ENCODE measurements at places on chromosomes 6 and 20.

- no peak for DNase-seq
Observed at GRCh38 chr6:155968921-155969320, 513.3 kb upstream of the NOX3 start.

DNA sequence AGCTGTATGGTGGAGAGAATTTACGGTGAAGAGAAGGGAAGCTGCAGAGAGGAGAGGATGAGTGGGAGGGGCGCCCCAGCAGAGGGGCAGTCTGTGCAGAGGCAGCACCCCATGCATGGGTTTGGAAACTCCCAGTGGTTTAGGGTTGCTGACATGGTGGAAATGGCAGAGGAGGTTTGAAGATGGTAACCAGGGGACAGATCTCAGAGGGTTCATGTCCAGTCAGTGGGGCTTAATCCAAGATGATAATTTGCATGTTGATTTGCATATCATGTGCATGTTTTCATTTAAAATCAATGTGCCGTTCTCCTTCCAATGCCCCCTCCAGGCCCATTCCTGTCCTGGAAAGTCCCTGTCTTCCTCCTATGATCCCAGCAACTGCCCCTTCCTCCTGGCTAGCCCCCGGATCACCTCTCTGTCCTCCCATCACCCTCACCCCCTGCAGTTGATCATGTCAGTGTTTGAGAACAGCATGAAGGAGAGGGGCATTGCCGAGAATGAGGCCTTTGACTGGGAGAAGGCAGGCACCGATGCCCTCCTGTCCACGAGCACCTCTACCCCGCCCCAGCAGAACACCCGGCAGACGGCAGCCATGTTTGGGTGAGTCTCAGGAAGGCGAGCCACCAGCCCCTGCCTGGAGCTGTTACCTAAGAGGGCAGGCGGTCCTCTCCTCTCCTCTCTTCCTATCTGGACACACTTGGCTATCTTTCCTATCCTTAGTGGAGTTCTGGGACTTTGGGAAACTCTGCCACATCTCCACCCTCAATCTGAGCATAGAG is 14.3 kb downstream of the TTBK1 start:
- DNase-seq = no peak

GRCh38 chr6:55497694-55498093 is 81.3 kb downstream of the HMGCLL1 start:
- no peak for DNase-seq

DNA sequence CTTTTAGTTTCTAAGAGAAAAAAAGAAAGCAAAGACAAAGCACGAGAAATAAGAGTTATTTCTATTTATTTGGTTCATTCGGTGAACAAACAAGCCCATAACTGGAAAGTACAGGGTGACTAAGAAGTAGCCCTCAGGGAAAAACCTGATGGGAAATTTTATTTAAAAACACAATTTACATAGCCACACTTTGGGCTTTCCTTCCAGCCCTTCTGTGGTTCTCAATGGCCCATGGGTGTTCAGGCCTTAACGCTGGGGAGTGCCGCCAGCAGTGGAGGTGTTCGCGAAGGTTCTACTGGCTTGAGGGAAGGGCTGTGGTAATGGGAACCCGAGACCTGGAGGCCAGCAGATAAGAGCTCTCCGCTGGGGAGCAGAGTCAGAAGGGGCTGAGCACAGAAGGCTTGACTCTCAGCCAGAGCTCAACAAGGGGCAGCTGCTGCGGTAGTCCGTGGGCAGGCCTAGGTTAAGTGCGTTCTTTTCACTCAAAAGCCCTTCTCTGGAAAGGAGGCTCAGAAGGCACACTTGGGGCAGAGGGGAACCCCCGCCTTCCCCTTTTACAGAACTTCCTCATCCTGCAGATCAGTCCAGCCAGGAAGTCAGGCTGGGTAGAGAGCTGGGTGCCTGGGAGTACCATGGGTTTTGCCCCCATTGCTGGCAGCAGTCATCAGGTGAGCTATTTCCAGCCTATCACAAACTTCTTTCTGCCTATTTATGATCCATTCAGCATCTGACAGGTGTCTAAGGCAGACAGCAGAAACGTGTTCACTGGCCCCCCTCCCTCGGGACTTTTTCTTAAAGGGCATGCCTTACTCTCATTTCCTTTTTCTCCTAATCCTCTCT is 8.8 kb upstream of the CD83 start:
- no peak for DNase-seq

- no peak for DNase-seq
Observed at GRCh38 chr6:32825966-32826365, 9.2 kb upstream of the HLA-DOB start.

- no peak for DNase-seq
Observed at GRCh38 chr6:148803979-148804378, 57.1 kb downstream of the UST start.

GRCh38 chr20:51284871-51285270 is 257.6 kb downstream of the NFATC2 start:
- DNase-seq = no peak

- no peak for DNase-seq
Observed at GRCh38 chr6:83708970-83709747, at the start of gene SNAP91. Gene SNAP91 (minus strand): TSS chr6:83709101. CDS start chr6:83707927, 1,174 bp downstream.

- no peak for DNase-seq
Observed at GRCh38 chr20:58198901-58199355, 29.5 kb downstream of the ANKRD60 start.

DNA sequence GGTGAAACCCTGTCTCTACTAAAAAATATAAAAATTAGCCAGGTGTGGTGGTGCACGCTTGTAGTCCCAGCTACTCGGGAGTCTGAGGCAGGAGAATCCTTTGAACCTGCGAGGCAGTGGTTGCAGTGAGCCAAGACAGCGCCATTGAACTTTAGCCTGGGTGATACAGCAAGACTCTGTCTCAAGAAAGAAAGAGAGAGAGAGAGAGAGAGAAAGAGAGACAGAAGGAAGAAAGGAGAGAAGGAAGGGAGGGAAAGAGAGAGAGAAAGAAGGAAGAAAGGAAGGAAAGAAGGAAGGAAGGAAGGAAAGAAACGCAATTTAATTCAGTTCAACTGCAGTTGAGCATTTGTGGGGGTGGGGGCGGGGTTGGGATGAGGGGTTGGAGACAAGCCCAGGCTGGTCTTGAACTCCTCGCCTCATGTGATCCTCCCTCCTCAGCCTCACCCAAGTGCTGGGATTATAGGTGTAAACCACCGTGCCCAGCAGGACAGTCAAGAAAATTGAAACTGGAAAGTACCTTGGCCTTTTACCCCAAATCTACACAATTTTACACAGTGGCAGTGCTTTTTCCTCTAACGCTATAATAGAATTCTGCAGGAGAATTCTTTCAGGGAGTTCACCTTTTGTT is 30.5 kb downstream of the TRIM27 start:
- DNase-seq = no peak

- DNase-seq = no peak
Observed at GRCh38 chr6:154367839-154368695, 11.5 kb upstream of the IPCEF1 start.

DNA sequence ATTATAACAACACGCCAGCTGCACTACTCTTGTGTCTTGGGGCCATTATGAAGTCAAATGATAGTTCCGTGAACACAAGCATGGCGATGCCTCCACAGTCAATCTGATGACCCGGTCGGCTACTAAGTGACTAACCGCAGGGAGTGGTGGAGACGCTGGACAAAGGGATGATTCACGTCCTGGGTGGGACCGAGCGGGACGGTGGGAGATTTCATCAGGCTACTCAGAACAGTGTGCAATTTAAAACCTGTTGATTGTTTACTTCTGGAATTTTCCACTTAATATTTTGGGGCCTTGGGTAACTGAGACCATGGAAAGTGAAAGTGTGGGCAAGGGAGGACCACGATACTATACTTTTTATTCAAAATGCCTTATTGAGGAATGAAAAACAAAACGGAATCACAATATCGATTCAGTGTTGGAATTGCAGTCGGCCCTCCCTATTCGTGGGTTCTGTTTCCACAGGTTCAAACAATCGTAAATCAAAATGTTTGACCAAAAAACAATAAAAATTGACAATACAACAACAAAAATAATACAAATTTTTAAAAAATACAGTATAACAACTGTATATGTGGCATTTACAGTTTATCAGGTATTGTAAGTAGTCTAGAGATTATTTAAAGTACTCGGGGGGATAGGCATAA is 66.5 kb downstream of the MYLK4 start:
- DNase-seq = no peak

DNA sequence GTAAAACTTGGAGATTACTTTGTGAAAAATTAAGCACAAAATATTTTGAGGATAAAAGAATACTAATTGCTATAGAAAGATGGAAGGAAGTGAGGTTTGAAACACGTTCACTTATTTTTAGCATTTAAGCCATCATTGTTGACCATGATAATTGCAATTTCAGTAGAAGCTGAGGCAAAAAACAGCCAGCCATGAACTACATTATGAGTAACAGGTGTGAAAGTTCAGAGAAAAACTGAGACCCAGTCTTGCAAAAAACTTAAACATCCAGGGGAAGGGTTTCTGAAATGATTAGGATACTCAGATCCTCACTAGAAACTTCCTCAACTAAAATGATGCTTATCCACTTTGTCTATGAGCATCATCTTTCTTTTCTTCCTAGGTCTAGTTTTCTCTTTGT is 619.4 kb downstream of the PHF3 start:
- no peak for DNase-seq

- no peak for DNase-seq
Observed at GRCh38 chr20:35773154-35773751, 1.4 kb downstream of the PHF20 start.

DNA sequence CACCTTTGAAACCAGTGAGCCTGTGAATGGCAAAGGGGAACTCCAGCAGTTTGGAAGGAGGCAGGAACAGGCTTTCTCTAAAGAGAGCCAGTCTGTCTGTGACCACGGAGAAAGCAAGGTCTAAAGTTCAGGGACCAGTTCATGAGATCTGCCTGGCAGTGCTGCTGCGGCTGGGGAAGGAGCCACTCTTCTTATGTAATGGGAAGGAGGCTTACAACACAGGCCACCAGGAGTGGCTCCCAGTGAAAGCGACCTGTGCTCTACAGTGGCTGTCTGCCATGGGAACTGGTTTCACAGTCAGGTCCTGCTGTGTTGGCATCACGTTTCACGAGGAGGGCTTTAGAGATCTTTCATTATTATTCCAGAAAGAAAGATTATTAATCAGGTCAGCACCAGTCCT is 291.9 kb upstream of the PRDM1 start:
- no peak for DNase-seq

GRCh38 chr6:88006557-88006956 is 41.1 kb upstream of the SPACA1 start:
- DNase-seq = no peak

- no peak for DNase-seq
Observed at GRCh38 chr6:15901141-15902115, 227.5 kb upstream of the MYLIP start.

GRCh38 chr20:36344517-36345132 is 38.5 kb downstream of the DLGAP4 start:
- no peak for DNase-seq

DNA sequence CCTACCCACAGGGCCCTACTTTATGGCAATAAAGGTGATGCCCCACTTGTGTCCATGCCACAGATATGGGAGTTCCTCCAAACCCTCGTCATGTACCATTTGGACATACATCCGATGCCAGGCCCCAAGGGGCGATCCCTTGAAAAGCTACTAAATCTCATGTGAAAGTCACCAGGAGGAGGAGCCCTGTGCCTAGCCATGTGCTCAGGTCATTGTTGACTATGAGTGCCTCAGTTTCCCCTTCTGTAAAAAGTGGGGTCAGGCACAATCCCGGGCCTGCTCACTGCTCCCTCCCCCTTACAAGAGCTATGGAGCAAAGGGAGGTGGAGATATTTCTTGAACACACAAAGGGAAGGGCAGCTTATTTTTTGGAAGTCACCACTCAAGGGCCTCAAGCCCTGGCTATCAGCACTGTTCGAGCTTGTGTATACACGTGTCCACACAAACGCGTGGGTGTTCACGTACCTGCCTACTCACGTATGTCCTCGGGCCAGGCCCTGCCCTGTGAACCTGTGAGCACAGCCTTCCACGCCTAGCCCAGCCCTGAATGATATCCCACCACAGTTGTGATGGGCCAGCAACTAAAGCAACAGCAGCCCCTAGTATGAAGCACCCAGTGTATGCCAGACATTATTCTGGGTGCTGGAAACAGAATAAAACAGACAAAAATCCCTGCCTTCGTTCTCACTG is 1.9 kb downstream of the ACTL10 start:
- no peak for DNase-seq

DNA sequence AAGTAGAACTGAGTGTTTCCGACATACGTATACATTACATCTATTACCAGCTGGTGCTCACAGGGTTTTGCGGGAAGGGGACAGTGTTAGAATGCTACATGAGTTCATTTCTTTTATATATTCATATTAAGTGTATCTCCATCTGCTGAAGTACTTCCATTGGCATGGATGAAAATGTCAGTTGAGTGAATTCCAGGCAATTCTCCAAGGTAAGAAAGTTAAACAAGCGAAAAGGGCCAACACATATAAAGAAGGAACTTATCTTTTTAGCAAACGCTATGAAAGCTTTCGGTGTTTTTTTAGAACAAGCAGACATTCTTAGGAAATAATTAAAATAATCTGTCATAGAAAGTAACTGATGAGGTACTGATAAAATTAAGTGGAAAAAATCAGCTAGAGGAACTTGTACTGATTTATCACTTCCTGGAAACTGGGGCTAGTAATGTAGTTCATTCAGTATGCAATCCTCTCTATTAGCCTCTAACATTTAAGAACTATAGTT is 34.6 kb downstream of the RNF146 start:
- DNase-seq = no peak

DNA sequence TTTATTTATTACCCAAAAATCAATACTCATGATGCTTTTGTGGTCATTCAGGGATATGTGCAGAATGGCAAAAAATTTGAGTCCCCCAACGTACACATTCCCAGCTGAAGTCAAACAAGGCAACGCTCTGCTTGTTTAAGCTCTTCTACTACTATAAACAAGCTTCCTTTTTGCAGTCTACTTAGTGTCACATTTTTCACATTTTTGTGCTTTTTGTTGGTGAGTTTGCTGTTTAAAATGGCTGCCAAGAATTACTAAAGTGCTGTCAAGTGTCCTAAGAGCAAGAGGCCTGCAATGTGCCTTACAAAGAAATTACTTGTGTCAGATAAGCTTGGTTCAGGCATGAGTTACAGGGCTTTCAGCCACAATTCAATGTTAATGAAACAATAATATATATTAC is 2.1 kb downstream of the WFDC8 start:
- DNase-seq = no peak

DNA sequence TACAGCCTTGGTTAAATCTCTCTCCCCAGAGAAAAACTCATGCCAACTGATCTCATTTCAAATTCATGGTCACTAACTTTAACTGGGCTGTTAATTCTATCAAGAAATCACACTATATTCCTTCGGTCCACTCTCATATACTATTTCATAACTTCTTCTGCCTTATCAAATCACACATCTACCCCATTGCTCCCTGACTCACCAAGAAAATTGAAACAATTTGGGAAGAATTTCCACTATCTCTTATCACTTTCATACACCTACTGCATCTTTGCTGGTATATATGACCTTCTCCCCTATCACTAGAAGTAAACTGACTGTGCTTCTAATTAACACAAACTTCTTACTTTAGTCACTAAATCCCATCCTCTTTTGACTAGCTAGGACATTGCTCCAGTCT is 102.3 kb downstream of the FILIP1 start:
- DNase-seq = no peak

- no peak for DNase-seq
Observed at GRCh38 chr20:48359692-48360341, 468.0 kb downstream of the PREX1 start.

- no peak for DNase-seq
Observed at GRCh38 chr6:32070814-32071543, 32.8 kb downstream of the CYP21A2 start.

GRCh38 chr6:144855375-144855774 is 570.2 kb downstream of the UTRN start:
- no peak for DNase-seq

GRCh38 chr6:101747716-101748115 is 354.2 kb downstream of the GRIK2 start:
- no peak for DNase-seq
